Cortex of kidney (tissue), 1 donor: ENCODE measurements at places on chromosomes 6 and 20.

- no peak for DNase-seq
Observed at GRCh38 chr6:140319209-140319608, 944.8 kb upstream of the CITED2 start.

- DNase-seq: no peak
Observed at GRCh38 chr6:117228202-117228601, 37.2 kb upstream of the VGLL2 start.

DNA sequence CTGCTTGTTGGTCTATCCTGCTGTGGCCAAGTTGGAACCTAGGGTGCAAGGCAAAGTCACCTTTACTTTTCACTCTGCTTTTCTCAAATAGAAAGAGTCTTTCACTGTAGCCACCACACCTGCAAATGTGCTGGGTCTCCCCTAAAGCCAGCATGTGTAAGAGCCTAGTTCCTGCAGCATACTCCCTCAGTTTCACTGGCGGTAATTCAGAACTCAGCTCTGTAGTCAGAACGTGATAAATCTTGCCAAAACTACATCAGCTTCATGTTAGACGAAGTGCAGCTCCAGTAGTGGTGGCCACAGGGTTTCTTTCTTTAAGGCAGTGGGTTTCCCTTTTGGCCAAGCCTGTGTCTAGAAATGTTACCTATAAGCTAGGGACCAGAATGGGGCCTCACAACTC is 72.0 kb upstream of the HMGCLL1 start:
- DNase-seq: no peak

DNA sequence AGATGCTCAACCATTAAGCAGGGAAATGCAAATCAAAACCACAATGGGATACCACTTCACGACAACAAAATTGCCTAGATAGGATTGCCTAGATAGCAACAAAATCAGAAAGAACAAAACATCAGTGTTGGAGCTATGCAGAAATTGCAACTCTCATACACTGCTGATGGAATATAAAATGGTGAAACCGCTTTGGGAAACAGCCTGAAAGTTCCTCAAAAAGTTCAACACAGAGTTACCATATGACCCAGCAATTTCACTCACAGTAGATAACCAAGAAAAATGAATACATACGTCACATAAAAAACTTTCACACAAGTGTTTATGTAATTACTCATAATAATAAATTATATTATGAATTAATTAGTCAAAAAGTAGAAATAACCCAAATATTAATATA is 78.3 kb downstream of the MAFB start:
- no peak for DNase-seq

GRCh38 chr6:56091159-56091869 is 156.1 kb downstream of the COL21A1 start:
- DNase-seq: no peak

- no peak for DNase-seq
Observed at GRCh38 chr6:53375847-53376246, 27.1 kb upstream of the ELOVL5 start.

- DNase-seq: no peak
Observed at GRCh38 chr20:44596876-44597275, 14.5 kb downstream of the PKIG start.

DNA sequence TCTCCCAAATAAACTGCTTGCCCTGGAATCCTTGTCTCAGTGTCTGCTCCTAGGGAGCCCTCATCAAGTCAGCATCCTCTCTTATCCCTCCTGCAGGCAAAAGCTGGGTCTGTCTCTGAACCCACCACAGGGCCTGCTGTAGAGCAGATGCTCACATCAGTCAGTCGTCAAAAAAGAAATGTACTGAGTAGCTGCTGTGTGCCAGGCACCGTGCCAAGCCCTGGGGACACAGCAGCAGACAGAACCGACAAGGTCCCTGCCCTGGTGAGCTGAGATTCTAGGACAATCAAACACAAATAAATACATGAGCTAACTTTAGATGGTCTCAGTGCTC is 68.5 kb downstream of the EYA2 start:
- DNase-seq: no peak

GRCh38 chr6:170388113-170388512 is 81.6 kb downstream of the FAM120B start:
- DNase-seq: no peak

DNA sequence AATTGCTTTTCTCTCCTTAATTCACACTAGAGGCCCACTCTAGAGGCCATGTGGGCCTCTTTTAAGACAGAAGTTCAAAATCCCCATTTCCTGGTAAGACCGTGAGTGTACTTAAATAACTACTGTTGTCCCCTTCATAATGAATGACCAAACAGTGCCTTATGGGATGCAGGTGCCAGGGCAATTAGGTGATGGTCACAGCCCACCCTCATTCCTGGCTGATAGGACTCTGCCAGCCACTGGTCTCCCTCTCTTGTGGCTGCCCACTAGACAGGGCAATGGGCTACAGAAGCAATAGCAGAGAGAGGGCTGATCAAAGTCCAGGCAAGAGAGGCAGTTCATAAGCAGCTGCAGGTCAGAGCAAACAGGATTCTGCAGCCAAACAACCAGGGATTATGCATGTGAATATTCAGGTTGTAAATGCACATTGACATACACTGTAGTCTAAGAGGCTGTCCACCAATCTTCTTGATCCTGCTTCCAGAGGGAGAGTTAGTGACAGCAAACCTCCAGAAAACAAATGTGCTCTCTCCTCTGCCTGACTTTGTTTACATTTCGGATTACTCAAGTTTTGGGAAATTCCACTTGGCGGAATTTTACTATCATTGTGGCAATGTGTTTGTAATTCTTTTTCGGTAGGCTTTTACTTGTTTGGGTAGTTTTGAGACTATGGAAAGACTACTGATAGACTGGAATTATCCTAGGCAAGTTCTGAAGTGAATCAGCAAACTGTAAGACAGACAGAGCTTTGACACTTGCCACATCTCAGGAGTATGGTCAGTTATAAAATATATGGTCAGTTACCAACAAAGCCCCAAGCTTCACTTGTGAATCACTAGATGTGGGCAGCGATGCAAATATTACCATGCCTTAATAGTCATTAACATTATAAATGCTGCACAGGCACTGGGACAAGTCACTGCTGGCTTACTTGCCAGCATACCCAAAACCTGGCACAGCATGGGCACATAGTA is 12.8 kb downstream of the PTPRK start:
- no peak for DNase-seq

DNA sequence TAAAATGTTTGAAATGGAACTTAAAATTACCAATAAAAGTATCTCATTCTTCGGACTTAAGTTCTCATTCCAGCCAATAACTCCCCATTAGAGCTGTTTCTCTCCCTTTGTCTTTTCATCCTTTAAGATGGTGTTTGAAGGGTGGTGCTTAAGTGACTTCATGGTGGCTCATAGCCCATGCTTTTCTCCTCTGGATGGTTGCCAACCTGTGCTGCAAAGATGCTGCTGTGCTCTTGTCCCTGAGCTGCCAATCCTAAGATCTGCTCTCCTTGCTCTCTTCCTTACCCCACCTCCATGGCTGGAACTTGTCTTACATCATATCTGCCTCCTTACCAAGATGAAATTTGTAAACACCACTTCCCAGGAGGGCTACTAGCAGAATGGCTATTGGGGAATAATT is 31.6 kb upstream of the PNRC1 start:
- DNase-seq: no peak

DNA sequence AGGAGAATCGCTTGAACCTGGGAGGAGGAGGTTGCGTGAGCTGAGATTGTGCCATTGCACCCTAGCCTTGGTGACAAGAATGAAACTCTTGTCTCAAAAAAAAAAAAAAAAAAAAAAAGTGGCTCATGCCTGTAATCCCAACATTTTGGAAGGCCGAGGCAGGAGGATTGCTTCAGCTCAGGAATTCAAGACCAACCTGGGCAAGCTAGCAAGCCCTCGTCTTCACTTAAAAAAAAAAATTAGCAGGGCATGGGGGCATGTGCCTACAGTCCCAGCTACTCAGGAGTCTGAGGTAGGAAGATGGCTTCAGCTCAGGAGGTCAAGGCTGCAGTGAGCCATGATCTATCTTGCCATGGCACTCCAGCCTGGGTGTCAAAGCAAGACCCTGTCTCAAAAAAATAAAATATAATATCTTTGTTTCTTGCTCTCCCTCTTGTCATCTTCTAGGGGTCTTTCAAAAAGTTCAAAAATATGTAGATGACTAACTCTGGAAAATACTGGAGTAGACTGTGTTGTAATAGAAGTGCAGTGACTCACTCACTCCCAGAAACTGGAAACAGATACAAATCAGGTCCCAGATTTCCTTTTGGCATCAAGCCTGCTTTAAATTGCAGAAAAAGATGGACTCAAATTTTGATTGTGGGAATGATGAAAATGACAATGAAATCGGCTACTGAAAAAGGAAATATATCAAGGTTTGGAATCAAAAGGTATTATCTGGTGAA is 2.8 kb upstream of the GINM1 start:
- DNase-seq: no peak

DNA sequence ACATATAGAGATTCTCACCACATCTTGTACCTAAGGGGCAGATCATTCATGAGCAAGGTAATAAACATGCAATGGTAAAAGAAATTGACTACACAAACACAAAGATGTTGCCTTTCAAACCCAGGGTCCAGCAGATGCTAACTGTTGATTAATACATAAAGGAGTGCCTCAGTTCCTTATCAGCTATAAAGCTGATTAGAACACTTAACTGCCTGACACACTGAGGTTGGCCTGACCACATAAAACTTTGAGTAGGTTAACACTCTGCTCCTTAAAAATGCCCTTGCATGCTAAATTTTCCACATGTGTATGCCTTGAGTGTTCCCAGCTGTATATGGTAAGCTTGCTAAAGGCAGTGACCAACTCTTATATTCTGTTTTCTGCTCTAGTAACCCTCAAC is 14.9 kb downstream of the CRISP2 start:
- no peak for DNase-seq

DNA sequence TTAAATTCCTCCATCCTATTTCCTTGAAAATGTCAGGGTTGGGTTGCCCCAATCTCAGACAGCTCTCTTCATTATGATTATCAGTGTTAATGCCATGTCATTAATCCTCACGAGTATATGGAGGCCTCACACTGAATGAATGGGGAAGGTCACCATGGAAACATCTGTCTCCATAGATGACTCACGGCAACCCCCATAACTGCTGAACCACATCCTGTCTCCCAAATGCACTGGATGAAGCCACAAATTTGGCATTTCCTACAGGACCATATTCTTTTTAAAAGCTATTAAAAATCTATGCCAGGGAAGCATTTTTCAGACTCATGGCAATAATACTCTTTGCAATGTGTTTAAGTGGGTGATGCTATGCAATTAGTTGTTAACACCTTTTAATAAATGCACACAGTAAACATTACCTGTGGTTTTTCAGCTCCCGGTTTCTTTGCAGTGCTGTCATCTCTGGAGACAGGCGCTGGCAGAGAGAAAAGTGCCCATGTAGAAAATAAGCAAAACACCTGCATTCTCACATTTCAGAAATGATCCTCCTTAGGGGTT is 80.1 kb upstream of the PTPRK start:
- DNase-seq: no peak

DNA sequence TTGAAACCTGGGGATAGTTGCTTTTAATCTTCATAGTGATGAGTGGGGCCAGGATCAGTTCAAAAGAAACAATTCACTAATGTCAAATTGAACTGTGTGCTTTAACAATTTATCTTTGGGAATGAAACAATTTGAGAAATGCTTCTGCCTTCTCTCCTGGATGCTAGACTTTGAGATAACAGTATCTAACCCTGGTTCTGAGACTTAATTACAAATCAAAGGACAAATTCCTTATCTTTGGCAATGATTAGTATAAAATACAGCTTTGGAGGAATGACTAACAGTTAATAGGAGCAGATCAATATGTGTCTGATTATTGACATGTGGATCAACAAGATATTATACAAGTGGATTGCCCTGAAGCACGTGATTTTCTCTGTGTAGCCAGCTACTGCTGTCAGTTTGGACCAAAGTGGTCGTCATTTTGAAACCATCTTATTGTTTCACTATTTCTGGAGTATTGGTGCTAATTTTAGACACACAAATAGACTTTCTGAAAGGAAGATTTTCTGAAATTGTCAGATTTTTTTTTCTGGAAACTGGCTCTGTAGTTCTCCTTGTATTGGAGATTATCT is 6.2 kb upstream of the FLRT3 start:
- DNase-seq: no peak

DNA sequence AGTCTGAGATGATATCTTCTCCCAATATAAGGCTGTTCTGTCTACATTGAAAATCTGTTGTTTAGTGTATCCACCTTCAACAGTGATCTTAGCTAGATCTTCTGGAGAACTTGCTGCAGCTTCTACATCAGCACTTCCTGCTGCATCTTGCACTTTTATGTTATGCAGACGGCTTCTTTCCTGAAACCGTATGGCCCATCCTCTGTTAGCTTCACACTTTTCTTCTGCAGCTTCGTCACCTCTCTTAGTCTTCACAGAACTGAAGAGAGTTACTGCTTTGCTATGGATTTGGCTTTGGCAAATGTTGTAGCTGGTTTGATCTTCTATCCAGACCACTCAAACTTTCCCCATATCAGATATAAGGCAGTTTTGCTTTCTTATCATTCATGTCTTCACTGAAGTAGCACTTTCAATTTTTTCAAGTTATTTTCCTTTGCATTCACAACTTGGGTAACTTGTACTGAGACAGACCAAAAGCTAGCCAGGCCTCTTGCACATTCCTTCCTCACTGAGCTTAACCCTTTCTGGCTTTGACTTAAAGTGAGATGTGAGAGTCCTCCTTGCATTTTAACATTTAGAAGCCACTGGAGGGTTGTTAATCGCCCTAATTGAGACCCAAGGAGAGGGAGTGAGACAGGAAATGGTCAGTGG is 110.1 kb downstream of the PREP start:
- DNase-seq: no peak

GRCh38 chr6:100209323-100210136 is 215.5 kb upstream of the MCHR2 start:
- DNase-seq: no peak

DNA sequence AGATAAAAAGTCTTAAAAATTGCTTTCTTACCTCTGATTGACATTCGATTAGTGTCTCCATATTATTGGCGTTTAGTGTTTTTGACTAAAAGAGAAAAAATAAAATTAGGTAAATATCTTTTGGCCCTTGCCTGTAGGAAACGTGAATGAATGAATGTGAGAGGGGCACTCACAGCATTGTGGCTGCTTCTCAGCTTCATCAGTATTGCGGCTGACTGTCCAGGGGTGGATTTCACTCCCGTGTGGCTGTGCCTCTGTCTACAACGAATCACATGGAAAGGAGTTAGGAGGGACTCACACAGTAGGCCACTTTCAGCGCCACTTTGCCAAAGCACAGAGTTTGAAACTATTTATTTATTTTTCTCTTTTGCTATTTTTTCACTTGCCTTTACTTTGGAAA is 844 bp downstream of the TAGAP start:
- DNase-seq: no peak
